ENCODE measurements at places on chromosomes 12 and 14. TPM values are rescaled to one million over a fixed set of nuclear protein-coding genes. Genes with fewer than 3 reads are reported as not detected.

Gene PTHLH
- total RNA-seq, result 29.3 TPM

Gene WSCD2
- not detected for total RNA-seq

Gene A2ML1
- not detected for total RNA-seq

Gene SYT1
- total RNA-seq, result 5.7 TPM

Gene TRIP11
- total RNA-seq, result 9.1 TPM

Gene C12orf54
- not detected for total RNA-seq

Gene FAM222A
- total RNA-seq, result 7.2 TPM

Gene DACT1
- 0.50 TPM for total RNA-seq

Gene SLC25A47
- total RNA-seq, result not detected

Gene CMA1
- not detected for total RNA-seq

Gene SLC22A17
- total RNA-seq, result 7.3 TPM

Gene COX8C
- not detected for total RNA-seq

Gene PLEKHG3
- 50.8 TPM for total RNA-seq

Gene BLTP3B
- total RNA-seq, result 10.3 TPM

Gene KSR2
- total RNA-seq, result 0.53 TPM

Gene GSC
- 0.24 TPM for total RNA-seq

Gene AICDA
- total RNA-seq, result 0.05 TPM

Gene C14orf132
- 5.3 TPM for total RNA-seq

Gene P3H3
- total RNA-seq, result 21.7 TPM

Gene SERPINA3
- 11.2 TPM for total RNA-seq

Gene ADCY6
- total RNA-seq, result 16.4 TPM

Gene STXBP6
- 1.9 TPM for total RNA-seq

Gene CISTR
- not detected for total RNA-seq

Gene REP15
- 0.62 TPM for total RNA-seq

Gene P2RX7
- total RNA-seq, result not detected

Gene RTN1
- 0.06 TPM for total RNA-seq

Gene HOXC11
- total RNA-seq, result 0.54 TPM

Gene KCNMB4
- total RNA-seq, result 0.47 TPM

Gene GALNT6
- total RNA-seq, result 4.0 TPM

Gene SLC17A8
- total RNA-seq, result not detected

Gene SLC5A8
- not detected for total RNA-seq

Gene SLC4A8
- total RNA-seq, result 1.2 TPM

Gene BMAL2
- total RNA-seq, result 20.4 TPM

Gene AHSA1
- 251 TPM for total RNA-seq

Gene MGAT4C
- 0.02 TPM for total RNA-seq

Gene CLEC4C
- total RNA-seq, result not detected

Gene GZMB
- not detected for total RNA-seq

Gene FBLN5
- total RNA-seq, result 2.4 TPM

Gene GARIN6
- total RNA-seq, result not detected

Gene BDKRB1
- 0.86 TPM for total RNA-seq

Gene ANO6
- total RNA-seq, result 69.2 TPM

Gene TAS2R31
- 0.28 TPM for total RNA-seq

Gene HDAC7
- 56.3 TPM for total RNA-seq

Gene CCDC197
- total RNA-seq, result not detected

Gene OTUB2
- 3.8 TPM for total RNA-seq

Gene TSPAN9
- total RNA-seq, result 24.5 TPM

Gene DHRS2
- total RNA-seq, result 7.5 TPM

Gene KLRF1
- not detected for total RNA-seq

Gene EMP1
- total RNA-seq, result 87.2 TPM

Data from A549 treated with CORT108297 at 1 μM for 4 hours (cell line).